ENCODE measurements at places on chromosomes 4 and X. TPM values are rescaled to one million over a fixed set of nuclear protein-coding genes. Genes with fewer than 3 reads are reported as not detected.

Gene CXXC4
- polyA plus RNA-seq, result 0.45 TPM

DNA sequence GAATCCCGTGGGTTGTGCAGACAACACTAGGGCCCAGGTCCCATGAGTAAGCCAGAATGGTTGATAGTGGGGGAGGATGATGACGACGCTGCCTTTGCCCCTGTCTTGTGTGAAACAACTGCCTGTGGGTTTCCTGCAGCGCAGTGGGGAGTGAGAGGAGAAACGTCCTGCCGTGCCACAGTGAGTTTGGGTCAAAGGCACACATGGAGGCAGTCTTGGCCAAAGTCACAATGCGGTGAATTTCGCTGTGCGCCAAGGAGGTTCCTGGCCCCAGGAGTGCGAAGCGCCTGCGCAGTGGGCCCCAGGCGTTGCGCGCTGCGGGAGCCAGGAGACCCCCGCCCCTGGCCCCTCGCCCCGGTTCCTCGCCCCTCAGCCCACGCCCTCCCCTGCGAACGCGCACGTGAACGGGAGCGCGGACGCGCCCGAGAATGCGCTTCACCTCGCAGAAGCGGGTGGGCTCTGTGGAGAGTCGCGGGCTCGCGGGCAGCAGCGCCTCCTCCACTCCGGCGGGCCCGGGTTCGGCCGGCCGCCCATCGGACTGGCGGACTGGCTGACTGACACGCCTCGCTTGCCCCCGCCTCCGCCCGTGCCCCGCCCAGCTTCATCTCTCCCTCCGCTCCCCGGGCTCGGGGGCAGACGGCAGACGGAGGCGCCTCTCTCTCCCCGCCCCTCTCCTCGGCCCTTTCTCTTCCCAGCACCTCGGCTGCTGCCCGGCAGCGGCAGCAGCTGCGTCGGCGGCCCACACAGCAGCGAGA is at the start of gene NUDT10:
NUDT10 (plus strand) TSS at position 635 of the 755 bp plus-strand sequence. CDS start 144 bp downstream, outside the sequence.
- DNase-seq, result peak; percentile 80

DNA sequence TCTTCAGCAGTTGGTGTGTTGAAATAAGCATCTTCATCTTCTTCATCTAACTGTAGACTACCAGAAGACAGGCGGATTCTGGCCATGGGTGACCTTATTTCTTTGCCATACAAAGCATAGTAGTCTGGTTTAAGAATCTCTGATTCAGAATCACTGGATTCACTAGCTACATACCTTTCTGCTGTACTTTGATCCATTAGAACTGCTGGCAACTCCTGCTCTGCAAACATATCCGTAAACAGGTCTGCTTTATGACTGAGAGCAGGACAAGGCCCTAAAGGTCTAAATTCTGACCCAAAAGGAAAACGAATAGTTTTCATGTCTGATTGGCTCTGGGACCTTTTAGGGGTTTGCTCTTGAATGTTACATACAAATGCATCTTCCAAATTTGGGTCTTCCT is 49.9 kb downstream of the FRMD7 start:
- DNase-seq, result no peak

DNA sequence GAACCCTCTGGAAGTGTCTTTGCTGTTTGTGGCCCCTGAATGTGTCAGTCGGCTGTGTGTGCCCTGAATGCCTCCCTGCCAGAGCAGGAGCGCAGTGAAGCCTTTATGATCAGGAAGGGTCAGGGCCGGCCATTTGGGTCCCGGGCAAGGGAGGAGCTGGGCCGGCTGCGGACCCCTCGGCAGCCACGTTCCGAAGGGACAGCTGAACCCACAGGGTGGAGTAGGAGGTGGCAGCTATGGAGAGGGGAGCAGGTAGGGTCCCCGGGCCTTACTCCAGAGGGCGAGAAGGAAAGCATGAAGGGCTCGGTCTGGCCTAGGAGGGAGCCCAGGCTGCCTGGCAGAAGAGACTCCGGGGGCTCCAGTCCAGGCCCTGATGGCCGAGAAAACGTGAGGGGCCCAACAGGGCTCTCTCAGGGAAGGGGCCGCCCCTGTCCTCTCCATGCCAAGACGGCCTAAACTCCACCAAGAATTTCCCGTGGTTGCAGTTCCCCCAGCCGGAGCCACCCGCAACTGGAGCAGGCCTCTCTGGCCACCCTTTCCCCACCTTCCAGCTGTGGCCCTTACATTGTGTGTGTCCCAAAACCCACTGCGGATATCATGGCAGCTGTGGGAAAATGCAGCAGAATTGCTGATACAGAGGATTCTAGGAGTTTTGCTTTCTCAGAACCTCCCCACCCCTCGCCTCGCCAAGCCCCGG is 182.2 kb upstream of the STK26 start:
- no peak for DNase-seq

GRCh38 chrX:68203211-68203610 is 230.1 kb downstream of the OPHN1 start:
- no peak for DNase-seq

- no peak for DNase-seq
These were observed 114.6 kb downstream of the CPZ start for GRCh38 chr4:8707045-8707781.

Gene GPR82
- polyA plus RNA-seq, result 0.15 TPM

Gene HERC5
- 4.7 TPM for polyA plus RNA-seq

Gene XAGE2
- polyA plus RNA-seq, result not detected

DNA sequence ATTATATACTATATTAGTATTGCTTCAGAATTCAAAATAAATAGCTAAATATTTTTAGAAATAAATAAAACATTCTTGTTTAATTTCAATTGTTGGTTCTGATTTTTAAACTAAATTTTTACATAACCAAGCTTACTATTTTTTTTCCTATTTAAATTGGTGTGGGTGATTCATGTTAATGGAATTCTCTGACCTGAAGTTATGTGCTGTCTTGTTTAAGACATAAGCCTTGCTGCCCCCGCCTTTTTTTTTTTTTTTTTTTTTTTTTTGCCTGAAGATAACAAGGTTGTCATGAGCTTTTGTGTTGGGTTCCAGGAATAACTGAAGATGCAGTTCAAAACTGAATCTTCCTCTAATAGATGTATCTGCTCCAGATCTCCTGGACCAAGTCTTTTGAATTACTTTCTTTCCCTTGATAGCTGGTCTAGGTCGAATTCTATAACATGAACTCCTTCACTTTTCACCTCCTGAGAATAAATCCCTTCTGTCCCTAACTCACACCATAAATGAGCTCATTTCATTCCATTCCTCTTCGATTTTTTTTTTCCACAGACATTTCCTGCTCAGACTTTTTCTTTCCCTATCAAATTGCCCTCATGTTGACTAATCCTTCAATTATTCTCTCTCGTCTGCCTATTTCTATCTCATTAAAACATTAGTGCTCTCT is 261.5 kb upstream of the FTHL17 start:
- no peak for DNase-seq

DNA sequence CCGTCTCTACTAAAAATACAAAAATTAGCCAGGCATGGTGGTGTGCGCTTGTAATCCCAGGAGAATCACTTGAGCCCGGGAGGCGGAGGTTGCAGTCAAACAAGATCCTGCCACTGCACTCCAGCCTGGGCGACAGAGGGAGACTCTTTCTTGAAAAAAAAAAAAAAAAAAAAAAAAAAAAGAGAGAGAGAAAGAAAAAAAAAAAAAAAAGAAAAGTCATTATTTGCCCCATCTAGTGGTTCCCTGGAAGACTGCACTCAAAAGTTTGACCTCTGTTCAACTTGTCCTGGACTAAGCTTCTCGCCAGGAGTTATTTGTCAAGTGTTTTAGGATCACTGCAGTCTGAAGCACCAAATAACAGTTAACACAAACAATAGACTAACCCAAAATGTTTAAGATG is 45.3 kb upstream of the KCTD8 start:
- DNase-seq, result no peak

Gene RASGEF1B
- 8.3 TPM for polyA plus RNA-seq

GRCh38 chr4:85302756-85303155 is 172.2 kb upstream of the ARHGAP24 start:
- no peak for DNase-seq

DNA sequence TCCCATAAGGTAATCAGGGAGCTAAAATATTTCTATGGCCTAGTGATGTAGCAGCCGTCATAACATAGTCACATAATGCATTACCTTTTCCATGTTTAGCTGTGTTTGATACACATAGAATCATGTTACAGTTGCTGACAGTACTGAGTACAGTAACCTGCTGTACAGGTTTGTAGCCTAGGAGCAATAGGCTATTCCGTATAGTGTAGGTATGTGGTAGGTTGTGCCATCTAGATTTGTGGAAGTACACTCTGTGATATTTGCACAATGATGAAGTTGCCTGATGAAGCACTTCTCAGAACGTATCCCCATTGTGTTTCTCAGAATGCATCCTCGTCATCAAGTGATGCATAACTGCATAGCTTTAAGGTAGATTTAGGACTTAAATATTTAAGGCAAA is 495.6 kb upstream of the ZFP42 start:
- no peak for DNase-seq

DNA sequence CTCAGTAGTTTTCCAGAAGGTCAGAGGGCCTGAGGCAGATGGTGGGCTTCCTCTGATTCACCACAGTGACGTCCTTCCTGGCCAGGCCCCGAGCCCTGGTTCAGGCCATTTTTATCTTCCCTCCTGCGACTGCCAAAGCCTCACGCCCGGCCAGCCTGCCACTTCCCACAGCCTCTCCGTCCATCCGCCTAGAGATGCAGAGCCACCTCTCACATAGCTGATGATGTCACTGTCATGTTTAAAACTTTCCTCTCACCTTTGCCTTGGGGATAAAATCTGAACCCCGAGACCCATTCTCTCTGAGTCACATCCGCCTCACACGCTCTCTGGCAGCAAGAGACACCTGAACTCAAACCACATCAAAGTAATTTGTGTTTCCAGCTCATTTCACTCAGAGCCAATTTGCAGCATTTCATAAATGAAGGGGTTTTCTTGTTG is 175.3 kb downstream of the QDPR start:
- peak; percentile 47 for DNase-seq

GRCh38 chr4:153748378-153748777 is 11.4 kb downstream of the RNF175 start:
- DNase-seq, result no peak

DNA sequence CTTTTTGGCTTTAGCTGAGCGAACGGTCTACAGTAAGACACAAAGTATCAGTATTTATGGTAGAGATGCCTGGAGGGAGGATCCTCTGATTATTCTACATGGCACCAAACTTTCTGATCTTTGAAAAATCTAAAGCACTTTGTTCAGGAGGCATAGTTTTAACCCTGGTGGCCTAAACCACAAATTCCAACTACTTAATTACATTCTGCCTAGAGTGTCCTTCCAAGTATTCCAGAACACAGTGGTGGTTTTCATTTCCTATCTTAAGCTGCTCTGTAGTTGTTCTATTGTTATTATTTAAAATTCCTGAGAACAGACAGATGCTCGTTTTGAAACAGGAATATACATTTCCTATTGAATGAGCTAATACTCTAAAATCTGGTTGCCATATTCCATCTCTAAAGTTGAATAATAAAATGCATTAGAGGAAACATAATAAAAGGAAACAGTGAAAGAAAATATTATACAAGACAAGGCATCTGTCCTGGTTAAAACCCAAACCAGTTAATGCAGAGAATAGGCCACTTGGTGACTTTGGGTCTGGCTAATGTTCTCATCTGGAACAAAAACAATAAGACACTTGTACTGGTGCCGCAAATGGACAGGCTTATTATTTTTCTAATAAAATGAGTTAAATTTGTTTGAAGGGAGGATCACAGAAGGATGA is 657.4 kb downstream of the SPRY1 start:
- no peak for DNase-seq

GRCh38 chrX:134249241-134249640 is 12.3 kb downstream of the CCDC160 start:
- no peak for DNase-seq

GRCh38 chrX:148542481-148543255 is 42.3 kb downstream of the AFF2 start:
- no peak for DNase-seq

DNA sequence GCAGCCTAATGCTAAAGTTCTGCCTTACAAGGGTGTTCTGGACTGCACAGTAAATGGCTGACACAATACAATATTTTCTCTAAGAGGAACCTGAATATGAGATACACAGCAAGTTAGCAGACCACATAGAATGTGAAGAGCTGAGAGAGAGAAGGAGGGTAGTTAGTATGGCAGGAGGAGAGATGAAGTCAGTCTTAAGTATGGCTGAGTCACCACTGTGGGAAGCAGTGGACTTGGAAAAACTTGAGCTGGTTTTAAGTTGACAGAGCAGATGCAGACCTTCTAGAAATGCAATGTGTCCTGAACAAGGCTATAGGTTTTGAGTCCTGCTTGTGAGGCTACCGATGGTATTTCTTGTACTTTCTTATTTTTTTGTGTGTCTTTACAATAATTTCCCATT is 172.5 kb downstream of the SH2D1A start:
- no peak for DNase-seq

Gene RBM46
- polyA plus RNA-seq, result not detected

Data from kidney (tissue), 22 donors.